ENCODE measurements at places on chromosomes 2 and 18.
A peak's percentile ranks its signal among the peaks of the same experiment; 100 is the strongest.

GRCh38 chr2:126902859-126903258, 4.2 kb downstream of the TEX51 start:
- no peak for DNase-seq

DNA sequence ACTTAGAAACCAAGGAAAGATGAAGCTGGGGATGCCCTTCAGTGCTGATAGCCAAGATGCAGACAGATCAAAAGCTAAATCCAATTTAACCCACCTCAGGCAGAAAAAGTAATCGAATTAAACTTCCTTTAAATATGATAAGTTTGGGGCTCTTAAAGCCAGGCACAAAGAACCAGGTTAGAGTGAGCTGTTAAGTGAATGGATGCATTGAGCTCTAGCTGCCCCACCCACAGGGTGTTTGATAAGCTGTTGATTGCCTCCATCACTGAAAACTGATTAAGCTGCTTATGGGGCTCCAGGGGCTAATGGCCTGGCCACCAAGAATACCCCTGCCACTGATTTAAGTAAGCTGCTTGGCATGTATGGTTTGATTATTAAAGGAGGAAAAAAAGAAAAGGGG, 119.8 kb downstream of the PLEKHM3 start:
- DNase-seq = peak; percentile 94

GRCh38 chr18:5413447-5413846, 117.9 kb upstream of the ZBTB14 start:
- DNase-seq = peak; percentile 86

GRCh38 chr2:79087785-79088364, at the start of gene REG1B:
Gene REG1B (minus strand): TSS chr2:79087993. CDS start chr2:79087612, 381 bp downstream.
- DNase-seq = no peak

- no peak for DNase-seq
Observed at GRCh38 chr2:145036421-145037011, 516.6 kb upstream of the ZEB2 start.

DNA sequence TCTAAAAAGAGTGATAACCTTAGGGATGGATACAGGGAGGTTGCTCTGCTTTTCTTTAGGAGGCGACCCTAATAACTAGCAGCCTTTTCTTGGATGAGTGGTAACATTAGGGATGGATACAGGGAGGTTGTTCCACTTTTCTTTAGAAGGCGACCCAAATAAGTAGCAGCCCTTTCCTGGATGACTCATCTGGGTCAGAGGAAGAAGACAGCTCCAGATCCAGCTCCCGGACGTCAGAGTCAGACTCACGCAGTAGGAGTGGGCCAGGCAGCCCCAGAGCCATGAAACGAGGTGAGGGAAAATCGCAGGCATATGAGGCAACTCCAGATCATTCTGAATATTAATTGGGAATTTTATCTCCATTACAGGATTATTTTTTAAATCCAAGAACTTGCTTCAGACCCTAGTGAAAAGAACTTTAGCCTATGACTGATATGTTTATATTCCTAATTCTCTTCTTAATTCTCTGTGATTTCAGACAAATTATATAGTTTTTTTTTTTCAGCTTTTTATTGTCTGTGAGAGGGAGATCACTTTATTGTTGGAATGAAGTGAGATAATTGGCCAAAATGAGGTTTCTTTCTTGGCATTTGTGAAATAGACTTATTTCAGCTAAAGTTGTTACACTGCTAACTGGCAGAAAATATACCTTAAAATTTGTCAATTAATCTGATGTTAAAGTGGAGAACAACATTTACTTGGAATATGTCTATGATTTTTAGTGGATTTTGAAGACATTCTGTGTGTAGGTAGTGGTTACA, 31.2 kb upstream of the C1GALT1C1L start:
- DNase-seq = no peak

GRCh38 chr2:41326851-41327250, 721.0 kb upstream of the PKDCC start:
- no peak for DNase-seq

DNA sequence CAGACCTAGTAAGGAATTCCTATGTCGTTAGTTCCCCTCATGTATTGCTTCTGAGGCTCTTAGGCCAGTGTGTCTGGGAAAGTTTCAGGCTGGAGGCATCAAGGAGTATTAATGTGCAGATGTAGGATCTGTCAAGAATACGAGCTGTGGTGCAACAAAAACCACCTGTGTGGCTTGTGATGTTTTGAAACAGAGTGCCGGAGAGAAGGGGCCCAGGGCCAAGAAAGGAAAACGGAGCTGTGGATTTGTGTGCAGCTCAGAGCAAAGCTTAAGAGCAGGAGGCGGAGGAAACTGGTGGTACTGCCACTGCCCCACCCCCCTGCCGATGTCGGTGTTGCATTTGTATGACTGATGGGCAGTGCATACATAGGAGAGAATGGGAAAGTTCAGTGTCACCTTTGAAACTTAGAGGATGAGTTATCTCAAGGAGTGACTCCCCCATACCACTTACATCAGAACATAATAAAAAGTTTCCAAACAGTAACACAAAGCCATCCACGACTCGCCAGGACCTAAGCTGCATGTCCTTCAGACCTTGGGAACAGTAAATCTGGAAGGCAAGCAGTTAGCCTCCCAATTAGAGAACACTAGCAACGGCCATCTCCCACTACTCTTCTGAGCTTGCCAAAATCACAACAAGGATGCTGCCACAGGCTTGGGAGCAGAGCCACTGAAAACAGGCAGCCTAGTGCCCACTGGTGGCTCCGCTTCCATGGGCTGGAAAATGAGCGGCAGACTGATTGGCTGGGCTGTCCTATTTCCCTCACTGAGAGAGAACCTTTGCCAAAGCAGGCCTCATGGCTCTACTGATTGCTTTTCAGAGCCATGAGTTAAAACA, 152.7 kb upstream of the NT5C1B start:
- no peak for DNase-seq

- no peak for DNase-seq
Observed at GRCh38 chr2:70608373-70608772, 54.7 kb upstream of the TGFA start.

GRCh38 chr18:515156-515815, 14.8 kb upstream of the COLEC12 start:
- DNase-seq = no peak

DNA sequence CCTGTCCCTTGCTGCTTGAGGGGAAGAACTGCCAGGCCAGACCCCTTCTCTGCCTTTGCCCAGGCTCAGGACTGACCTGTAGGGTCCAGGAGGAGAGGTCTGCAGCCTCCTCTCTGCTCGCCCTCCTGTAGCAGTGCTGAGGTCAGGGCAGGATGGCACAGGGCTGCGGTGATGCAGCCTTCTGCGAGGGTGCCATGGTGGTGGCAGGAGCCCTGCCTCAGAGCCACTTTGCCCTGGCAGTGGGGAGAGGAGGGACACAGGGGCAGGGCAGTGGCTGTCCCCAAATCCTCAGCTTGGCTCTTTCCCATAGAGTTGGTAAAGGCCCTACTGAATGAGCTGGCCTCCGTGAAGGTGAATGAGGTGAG, 884 bp downstream of the PROM2 start:
- DNase-seq = no peak

Measured in SK-N-DZ (cell line).